ENCODE measurements at places on chromosomes 2 and 18.

DNA sequence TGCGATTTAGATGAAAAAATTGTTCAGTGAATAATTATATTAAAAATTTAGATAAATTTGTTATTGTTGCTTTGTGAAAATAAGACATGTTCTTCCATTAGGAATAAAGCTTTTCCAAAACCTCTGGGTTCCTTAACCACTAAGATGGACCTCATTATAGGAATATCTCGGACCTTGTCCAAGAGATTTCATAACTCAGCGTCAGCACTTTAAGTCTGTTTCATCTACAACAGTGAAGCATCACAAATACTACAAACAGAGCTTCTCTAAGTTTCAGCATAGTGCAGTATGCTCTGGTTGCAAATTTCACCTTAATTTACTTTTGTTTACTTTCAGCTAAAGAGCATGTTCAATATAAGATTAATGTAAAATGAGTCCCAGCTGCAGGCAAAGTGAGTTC lies 150.3 kb downstream of the UBE2E3 start:
- no peak for DNase-seq

GRCh38 chr2:178891959-178892485 lies 84.8 kb upstream of the TTN start:
- DNase-seq = no peak

DNA sequence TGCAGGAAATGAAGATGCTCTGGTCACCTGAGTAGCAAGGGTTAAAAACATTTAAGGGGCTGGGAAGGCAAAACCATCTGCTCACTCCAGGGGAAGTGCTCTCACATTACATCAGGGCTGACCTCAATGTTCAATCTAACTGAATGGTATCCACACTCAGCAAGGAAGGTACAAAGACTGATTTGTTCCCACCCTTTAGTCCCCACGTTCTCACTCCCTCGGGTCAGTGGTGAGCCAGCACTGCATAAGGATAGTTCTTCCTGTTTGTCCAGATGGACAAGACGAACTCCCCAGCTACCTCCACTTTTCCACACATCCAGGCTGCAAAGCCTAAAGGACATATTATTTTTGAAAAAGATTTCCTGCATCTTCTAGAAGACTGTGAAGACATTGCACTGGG lies 126.6 kb upstream of the SLC14A2 start:
- no peak for DNase-seq

- no peak for DNase-seq
Measured at GRCh38 chr18:9366126-9366714, 31.6 kb downstream of the TWSG1 start.

- no peak for DNase-seq
Measured at GRCh38 chr18:52402814-52403213, 62.8 kb downstream of the DCC start.

DNA sequence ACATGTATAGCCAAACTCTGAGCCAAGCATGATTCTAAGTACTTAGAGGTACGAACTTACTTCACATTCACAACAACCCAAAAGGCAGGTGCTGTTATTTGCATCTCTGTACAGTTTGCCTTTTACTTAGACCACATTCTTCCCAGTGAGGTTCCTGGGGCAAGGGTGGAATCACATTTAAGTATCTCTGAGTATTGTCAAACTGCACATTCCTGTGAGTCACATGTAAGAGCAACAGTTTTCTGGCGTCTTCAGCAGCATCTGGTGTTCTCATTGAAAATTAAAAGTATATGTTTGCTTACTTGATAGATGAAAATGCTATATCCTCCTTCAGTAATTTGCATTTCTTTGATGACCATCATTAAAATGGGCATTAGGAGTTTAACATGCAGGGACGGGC lies 119.1 kb downstream of the UXS1 start:
- DNase-seq = no peak

DNA sequence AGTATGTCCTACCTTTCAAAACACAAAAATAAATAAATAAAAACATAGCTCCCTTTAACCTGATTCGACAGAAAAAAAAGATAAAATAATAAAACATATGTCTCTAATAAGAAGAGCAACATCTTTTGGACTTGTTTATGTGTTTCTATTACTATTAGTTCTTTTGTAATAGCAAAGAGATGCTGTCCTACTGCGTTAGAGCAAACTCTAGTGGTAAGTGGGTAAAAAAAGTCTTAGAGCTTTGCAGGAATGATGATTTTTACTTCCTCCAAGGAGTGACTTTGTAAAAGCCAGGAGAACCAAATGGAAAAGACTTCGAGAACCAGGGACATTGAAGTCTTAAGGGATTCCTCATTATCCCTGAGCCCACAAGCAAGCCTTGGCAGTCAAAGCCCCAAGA lies 450.1 kb downstream of the METTL4 start:
- no peak for DNase-seq

- no peak for DNase-seq
Measured at GRCh38 chr2:235229236-235229635, 264.6 kb upstream of the AGAP1 start.

DNA sequence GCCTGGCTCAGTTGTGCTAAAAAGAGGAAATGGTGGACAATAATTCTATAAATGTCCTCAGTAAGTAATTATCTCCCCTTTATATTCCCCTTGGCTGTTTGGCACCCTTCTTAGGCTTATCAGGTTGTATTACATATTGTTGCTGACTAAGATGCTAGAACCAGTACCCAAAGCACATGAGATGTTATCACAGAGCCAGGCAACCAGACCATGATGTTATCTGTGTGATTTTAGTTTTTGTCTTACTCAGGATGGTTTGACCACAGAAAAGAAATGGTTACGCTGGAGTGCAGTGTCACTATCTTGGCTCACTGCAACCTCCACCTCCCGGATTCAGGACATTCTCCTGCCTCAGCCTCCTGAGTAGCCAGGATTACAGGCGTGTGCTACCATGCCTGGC lies 15.2 kb downstream of the R3HDM1 start:
- DNase-seq = no peak

- no peak for DNase-seq
Measured at GRCh38 chr18:7633171-7633570, 66.1 kb downstream of the PTPRM start.

GRCh38 chr2:181374781-181375675 lies 82.2 kb upstream of the ITGA4 start:
- DNase-seq = no peak

- no peak for DNase-seq
Measured at GRCh38 chr2:65940856-65941255, 494.1 kb upstream of the MEIS1 start.

GRCh38 chr2:28134262-28134812 lies 243.8 kb downstream of the BABAM2 start:
- DNase-seq = no peak

DNA sequence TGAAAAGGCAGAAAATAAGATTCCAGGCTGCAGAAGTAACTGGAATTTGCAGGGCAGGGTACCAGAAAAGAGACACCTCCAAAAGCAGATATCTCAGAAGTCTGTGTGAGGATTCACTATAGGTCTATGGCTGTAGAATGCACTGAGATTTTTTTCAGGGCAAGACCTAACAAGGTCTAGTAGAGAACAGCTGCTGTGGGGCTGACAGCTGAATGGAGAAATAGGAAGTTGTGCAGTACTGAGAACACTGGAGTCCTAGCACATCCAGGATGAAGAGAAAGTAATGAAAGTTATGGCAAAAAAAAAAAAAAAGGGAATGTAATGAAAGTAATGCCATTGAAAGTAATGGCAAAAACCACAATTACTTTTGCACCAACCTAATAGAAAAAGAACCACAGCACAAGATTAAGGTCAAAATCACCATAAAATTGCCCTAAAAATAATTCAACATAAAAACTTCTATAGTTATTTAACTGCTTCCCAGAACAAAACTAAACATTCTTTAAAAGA lies 57.3 kb downstream of the CPO start:
- DNase-seq = no peak

- DNase-seq = no peak
Measured at GRCh38 chr2:42978887-42979415, 186.6 kb upstream of the HAAO start.

- no peak for DNase-seq
Measured at GRCh38 chr2:182043861-182044260, 58.2 kb downstream of the PPP1R1C start.

GRCh38 chr18:74654638-74655037 lies 57.0 kb downstream of the ZNF407 start:
- DNase-seq = peak; percentile 73

- no peak for DNase-seq
Measured at GRCh38 chr18:45316127-45316526, 299.1 kb upstream of the SLC14A2 start.

DNA sequence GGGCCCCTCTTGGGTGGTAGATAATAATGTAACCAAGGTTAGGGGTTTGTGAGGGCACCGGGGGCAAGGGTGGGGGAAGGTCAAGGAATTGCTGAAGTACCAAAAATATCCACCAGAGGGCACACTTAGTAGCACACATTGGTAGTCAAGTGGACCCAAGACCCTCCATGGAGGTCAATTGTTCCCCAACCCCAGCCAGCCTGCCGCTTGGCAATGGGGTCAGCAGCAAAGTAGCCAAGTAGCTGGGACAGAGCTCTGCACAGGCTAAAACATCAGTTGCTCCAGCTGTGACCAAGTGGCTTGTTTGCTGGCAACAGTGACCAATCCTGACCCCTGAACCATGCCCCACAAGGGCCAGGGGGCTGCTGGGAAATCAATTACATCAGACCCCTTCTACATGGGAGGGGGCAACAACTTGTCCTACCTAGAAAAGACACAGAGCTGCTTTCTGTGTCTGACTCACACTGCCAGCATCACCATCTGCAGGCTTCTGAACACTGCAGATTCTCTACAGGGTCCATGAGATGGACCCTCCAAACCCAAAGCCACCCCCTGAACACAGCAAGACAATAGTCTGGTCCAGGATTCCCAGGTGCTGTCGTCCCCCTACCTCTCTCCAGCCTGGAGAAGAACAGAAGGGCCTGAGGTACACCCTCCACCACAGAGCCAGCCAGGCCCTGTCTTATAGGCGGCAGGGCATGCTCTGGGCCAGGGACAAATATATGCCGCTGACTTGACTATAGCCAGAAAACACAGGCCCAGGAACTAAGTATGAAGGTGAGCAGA lies 76.0 kb downstream of the EMX1 start:
- no peak for DNase-seq

DNA sequence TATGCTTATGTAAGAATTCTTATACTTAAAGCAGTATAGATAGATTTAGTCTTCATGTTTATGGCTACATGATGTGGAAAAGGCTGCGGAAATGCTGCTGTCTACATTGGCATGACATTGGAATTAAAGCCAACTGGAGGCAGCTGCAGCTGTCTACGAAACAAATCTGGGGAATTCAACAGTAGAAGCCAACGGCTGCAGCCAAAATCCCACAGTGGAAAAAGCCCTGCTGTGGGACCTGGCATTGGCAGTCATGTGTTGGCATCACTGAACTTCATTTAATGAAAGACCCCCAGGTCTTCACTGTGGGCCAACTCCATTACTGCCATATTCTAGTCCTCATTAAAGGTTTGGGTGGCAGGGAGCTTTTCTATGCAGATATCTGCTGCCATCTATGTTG lies 223.6 kb downstream of the SLC8A1 start:
- no peak for DNase-seq

DNA sequence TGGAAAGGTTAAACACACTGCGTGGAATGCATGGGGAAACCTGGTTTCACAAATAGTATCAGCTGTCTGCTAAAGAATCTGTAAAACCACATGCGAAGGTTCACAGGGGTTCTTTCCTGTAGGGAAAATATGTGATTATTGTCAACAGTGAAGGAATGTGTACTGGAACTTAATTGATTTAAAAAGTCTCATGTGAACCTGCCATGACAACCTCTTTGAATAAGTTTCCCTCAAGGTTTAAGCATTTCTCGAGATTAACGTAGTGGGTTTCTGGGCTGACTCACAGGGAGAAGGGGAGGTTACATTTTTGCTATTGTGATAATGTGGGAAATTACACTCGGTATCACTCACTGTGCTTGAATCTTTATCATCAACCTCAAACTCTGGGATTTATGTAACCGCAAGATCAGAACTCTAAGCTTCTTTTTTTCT lies 28.2 kb upstream of the IL1R1 start:
- DNase-seq = no peak

DNA sequence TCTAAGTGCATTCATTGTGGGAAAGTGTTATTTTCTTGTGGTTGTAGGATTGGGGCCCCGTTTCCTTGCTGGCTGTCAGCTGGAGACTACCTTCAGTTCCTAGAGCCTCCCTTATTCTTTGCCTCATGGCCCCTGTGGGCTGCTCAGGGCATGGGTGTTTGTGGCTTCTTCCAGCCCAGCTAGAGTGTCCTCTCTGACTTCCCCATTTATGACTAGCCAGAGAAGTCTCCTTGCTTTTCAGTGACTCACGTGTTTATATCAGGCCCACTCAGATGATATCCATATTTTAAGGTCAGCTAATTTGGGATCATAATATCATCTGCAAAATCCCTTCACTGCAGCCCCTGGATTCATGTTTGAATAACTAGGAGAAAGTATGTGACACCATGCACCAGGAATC lies 62.8 kb downstream of the DTNA start:
- no peak for DNase-seq

DNA sequence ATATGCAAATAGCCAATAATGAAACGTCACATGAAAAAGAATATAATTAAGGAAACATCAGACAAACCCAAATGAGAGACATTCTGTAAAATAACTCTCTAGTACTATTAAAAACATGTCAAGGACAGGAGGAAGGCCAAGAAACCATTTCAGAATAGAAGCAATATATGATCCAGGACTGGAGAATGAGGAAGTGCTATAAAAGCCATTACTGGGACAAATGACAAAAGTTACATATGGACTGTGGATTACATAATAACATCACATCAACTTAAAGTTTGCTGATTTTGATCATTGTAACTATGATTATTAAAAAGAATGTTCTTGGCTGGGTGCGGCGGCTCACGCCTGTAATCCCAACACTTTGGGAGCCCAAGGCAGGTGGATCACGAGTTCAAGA lies 81.3 kb downstream of the CRACDL start:
- no peak for DNase-seq

DNA sequence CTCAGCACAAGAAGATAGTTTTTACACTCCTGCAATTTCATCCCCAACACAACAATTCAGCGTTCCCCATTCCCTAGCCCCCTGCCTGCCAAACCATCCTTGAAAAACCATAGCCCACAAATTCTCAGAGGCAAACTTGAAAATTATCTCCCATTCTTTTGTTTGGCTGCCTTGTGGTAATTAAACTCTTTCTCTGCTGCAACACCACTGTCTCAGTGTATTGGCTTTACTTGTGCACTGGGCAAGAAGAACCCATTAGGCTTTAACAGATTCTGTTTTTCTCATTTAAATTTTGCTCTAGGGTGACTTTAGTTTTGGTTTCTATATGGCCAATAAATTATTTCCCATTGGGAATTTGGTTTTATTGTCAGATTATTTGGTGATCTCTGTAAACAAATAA lies 23.2 kb upstream of the FTCDNL1 start:
- DNase-seq = no peak

GRCh38 chr2:48901015-48901343 lies 145.5 kb upstream of the LHCGR start:
- no peak for DNase-seq

- no peak for DNase-seq
Measured at GRCh38 chr2:100895402-100895801, 75.5 kb downstream of the NPAS2 start.

- no peak for DNase-seq
Measured at GRCh38 chr18:80109676-80110078, 615 bp downstream of the ADNP2 start.

GRCh38 chr2:240991378-240992263 lies 6.8 kb upstream of the SNED1 start:
- no peak for DNase-seq

GRCh38 chr2:85727798-85728197 lies 26.0 kb upstream of the ATOH8 start:
- no peak for DNase-seq

GRCh38 chr18:57242285-57242684 lies 95.4 kb downstream of the BOD1L2 start:
- DNase-seq = no peak

Measured in NCI-H1417 treated with DMSO at 0.1 percent for 48 hours (cell line).